ENCODE measurements at places on chromosomes 2 and 18.

GRCh38 chr2:221649051-221649775, 77.1 kb upstream of the EPHA4 start:
- DNase-seq, result no peak

- no peak for DNase-seq
Measured at GRCh38 chr18:59222341-59222740, 2.4 kb downstream of the GRP start.

DNA sequence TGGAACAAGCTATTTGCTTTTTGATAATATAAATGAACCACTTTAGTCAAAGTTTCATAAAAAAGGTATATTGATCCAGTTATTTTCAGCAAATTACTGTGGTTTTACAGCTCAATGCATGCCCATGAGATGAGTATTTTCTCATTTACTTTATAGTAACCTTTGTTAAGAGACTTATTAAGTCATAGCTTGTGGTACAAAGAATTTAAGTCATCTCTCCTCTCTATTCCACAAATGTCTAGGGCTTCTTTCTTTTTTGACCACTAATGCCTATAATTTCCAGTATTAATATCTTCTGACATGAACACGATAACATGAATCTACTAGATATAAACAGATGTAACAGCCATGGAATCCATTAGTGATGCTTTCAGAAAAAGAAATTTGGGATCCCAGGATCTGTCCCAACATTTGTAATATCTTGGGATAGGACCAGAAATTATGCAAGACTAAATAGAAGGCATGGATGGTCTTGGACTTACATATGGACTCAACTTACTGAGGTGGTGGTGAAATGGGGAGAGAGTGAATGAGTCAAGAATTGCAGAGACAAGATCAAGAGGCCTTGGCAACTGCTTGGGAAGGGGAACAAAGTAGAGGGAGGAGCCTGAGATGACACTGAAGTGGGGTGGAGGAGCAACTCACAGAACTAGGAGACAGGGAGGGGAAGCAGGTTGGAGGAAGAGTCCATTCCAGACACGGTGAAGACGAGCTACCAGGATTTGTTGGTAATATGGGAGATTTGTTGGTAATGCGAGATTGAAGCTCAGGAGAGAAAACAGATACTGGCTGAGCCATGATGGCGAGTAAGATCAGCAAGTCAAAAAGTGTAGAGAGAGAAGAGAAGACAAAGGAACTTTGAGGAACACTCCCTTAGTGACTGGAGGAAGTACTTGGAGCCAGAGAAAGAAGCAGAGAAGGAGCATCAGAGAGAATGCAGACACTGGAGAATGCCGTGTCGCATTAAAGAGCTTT, 42.4 kb upstream of the KDM3A start:
- DNase-seq, result no peak

DNA sequence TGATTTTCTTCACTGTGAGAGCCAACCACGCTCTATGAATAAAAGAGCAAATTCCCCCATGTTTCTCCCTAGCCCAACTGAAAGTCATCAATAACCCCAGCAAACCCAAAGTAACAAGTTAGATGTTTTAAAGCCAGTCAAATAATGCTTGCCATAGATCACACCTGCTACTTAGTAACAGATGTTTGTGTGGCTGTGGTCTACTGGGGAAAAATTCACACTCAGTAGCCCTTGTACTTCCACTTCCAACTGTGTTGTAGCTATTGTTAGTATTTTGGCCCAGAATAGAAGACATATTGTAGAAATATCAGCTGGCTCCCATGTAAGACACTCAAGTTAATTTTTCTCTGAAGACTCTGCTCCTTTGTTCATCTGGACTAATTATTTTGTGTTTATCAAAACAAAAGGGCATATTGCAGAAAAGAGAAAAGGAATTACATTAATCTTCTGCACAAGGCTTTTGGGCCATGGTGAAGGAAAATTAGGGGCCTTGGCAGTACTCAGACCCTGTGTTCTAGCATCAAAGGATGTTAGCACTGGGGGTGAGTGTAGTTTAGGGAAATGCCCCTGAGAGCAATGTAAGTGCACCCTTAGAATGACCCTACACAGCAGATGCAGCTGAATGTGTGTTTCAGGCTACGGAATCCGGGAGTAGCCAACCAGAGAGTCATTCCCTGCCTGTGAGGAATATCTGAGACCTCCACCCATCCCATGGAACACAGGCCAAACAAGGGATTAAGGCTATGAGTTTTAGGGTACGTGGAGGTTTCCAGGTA, 521.9 kb downstream of the EPHA4 start:
- DNase-seq, result no peak

DNA sequence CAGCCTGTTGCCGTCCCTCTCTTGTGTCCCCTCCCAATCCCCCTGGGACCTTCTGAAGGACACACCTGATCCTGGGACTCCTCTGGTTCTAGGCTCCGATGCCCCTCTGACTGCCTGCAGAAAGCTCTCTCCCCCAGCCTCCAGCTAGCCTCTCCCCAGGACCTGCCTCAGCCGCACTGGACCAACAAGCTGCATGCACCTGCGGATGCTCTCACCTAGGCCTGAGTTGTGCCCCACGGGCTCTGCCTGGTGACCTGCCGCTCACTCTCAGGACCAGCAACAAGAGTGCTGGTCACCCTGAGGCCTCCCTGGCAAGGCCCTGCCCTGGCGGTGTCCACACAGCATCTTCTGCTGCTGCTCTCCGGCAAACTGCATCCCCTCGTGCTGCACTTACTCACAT, 63.0 kb downstream of the EIPR1 start:
- DNase-seq, result no peak

GRCh38 chr2:236644502-236644911, 74.9 kb downstream of the ACKR3 start:
- DNase-seq, result no peak

DNA sequence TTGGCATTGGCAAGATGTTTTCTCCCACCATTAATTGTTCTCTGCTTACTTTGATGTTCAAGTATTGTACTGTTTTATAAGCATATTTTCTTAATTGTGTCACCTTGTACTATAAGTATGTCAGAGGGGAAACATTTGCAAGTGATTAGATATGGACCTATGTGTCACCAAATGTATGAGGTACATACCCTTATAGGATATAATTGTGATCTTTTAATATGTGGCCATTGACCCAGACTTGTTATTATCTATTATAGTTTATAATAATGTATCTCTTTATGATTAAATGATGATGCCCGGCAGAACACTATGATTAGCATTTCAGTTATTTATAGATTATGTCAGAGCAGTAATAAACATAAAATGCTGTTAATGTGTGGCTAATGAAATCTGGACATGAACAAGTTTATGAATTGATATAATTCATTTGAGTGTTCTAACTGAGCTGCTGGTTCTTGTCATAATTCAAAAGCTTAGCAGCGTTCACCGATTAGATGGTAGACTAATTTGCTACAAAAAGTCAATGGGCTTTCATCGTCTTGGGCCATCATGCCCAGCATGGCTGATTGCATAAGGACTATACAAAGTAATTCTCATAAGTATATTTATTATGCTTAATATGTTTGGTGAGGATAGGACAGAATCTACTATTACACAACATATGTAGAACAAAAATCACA, 480.9 kb upstream of the FANCL start:
- DNase-seq, result no peak

- DNase-seq, result no peak
Measured at GRCh38 chr2:219570924-219571310, 422 bp downstream of the OBSL1 start.

DNA sequence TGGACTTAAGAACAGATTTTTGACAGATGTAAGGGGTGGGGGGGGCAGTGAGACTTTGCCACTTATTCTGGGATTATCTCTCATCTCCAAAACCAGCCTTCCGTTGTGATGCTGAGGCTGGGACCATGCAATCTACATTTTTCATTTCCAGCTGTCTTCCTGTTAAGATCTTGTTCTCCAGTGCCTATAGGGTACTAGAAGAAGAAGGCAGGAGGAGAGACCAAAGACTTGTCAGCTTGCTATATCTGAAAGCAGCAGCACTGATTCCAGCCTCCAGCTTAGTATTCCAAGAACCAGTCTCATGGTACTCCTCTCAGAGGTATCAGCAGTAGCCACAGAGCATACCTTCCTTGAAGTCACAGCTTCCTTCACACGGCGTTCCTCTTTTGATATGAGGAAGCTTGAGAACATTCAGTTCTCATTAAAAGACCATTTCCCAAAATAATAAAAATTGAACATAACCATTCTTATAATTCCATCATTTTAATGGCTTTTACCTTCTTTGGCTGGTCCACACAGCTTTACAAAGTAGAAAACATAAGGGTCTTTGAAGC, 49.8 kb downstream of the USP34 start:
- DNase-seq, result peak; percentile 27

DNA sequence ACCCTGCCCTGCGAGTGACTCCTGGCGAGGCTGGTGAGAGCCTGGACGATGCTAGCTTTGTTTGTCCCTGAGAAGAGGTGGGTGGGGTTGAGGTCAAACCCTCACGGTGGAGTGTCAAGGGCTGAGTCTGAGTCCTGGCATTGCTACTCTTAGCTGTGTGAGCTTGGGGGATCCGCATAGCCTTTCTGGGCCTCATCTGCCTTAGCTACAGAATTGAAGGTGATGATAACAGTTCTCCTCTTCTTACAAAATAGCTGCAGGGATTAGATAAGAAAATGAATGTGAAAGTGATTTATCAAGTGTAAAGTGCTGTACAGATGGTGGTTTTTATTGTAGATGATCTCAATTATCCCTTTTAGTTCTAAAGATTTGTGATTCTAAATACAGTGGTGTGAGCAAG, 144.6 kb downstream of the LPIN1 start:
- DNase-seq, result no peak

DNA sequence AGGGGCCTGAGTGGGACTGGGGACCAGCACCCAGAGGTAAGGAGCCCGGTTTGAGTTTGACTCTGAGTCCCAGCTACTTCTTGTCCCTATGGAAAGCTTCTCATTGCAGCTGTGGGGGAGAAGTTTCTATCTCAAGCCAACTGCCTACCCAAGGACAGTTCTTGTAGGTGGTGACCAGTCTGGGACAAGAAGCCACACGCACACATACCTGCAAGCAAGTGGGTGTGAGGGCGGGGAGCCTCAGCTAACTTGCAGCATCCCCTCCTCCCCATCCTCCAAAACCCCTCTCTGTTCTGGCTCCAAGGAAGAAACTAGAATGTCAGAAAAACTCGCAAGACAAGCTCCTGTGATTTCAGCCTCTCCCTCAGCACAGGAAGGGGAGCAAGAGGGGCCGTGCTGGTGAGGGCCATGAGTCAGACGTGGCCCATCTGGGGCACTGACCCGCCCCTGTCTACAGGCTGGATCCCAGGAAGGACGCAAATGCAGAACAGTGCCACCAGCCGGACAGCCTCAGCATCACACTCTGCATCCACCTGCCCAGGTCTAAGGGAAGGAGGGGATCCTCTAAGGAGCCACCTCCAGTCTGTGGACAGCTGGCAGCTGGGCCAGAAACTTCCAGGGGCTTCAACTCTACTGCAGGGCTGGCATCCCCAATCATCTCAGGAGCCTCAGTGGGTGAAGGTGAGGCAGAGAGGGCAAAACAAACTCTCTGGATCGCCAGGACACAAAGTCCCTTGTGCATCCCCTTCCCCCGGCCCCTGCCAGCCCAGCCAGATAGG, 103.4 kb downstream of the TNS1 start:
- no peak for DNase-seq

- no peak for DNase-seq
Measured at GRCh38 chr2:237877576-237878307, 18.3 kb downstream of the RAMP1 start.

DNA sequence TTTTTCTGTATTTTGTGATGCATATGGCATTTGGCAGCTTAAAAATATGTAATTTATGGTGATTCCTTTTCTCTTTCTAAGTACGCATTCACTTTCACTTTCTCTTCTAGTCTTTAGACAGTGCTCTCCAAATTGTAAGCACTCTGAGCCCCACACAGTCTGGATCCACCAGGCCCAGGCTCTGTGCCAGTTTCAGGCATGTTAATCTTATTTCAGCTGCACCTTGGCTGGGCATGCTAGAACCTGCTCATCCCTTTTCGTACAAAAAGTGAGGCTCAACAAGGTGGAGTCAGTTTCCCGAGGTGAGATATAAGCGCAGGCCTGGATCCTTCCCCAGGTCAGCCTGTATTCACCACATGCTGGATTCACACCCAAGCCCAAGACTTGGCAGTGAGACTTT, 203.9 kb downstream of the MTX2 start:
- no peak for DNase-seq

DNA sequence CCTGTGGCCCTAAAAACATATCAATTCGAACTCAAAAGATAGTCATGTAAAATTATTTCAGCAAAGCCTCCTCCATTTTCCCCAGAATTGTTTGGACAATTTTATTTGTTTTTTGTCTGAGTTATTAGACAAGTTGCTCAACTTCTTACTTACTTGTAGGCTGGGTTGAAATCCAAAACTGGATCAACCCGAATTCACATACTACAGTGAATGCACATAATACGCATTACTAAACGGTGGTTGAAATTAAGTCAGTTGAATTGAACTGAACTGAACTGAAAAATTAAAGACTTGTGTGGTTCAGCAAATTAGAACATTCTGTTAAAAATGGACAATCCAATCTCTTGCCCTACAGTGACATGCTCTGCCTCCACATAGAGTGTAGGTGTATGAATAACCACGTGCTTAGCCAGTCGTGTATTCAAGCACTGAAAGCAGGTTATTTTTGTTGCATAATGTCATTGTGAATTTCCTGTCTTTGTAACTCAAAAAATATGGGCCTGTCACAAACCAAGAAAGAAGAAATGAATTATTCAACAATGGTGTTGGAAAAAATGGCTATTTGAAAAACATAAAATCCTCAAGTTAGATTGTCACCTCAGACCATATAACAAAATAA, 441.0 kb downstream of the TXNL1 start:
- DNase-seq, result no peak

GRCh38 chr2:39434233-39434897, 2.7 kb downstream of the MAP4K3 start:
- no peak for DNase-seq

DNA sequence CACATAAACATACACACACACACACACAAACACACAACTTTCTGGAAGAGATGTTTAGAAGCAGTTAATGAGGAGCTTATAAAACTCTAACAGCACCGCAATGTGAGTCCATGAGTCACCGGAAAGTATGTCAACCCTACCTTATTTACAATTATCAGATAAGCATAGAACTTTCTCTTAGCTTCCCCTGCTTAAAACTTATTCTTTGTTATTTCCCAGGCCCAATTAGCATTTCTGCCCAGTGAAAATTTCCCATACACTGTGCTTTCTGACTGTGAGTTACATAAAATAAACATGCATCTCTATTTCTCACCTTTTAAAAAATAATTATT, 737.6 kb downstream of the LRP1B start:
- no peak for DNase-seq

DNA sequence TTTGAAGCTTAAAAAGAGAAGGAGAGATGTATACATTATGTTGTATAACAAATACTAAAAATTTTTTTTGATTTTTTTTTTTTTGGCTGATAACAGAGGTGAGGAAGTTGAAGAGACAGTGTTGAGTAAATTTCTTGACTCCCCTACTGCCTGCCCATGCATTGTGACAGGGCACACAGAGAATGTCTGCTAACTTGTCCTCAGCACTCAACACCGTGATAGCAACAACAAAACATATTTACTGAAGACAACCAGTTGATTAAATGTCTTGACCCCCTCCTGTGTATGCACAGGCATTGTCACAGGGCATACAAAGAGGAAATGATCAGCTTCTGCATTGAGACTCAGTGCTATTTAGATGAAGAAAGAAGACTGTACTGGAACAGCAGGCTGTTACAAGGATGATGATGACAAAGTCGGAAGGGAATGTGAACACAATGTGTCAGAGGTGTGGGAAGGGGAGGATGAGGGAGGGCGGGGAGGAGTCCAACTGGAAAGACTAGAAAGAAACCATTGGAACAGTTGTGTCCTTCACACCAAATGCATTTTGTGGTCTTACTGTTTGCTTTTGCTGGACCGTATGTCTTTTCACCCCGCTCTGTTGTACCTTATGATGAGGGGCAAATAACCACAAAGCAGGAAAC, 89.5 kb downstream of the CERS6 start:
- DNase-seq, result no peak
